ENCODE measurements at places on chromosomes 7 and 10.

DNA sequence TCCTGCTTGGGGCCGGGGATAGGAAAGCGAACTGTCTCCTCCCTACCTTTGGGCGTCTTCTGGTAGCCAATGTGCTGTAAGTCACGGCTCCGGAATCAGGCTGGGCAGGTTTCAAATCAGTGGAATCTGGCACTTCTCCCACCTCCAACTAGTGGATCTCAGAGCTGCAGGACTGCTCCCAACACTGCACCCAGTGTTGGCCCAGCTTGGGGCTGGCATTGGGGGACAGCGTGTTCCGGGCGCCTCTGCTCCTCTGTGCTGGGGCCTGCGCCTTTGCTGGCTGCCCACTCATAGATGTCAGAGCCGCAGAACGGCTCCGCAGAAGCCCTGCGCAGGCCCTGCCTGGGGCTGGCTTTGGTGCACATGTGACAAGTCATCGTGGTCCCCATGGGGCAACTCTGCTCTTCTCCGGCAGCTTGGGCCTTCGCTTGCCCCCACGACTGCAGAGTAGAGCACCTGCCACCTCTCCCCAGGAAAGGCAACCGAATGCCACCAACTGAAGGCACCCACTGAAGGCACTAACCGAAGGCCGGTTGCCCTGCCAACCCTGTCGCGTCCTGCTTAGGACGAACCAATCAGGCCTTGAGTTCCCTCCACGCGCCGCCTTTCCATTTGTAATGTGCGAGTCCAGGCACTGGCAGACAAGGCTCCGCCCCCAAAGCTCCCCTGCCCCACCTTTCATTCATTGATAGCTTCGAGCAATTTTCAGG, 85.5 kb upstream of the ABI1 start:
- DNase-seq: peak; percentile 53

GRCh38 chr10:113515161-113515560, 37.7 kb upstream of the HABP2 start:
- DNase-seq: no peak

DNA sequence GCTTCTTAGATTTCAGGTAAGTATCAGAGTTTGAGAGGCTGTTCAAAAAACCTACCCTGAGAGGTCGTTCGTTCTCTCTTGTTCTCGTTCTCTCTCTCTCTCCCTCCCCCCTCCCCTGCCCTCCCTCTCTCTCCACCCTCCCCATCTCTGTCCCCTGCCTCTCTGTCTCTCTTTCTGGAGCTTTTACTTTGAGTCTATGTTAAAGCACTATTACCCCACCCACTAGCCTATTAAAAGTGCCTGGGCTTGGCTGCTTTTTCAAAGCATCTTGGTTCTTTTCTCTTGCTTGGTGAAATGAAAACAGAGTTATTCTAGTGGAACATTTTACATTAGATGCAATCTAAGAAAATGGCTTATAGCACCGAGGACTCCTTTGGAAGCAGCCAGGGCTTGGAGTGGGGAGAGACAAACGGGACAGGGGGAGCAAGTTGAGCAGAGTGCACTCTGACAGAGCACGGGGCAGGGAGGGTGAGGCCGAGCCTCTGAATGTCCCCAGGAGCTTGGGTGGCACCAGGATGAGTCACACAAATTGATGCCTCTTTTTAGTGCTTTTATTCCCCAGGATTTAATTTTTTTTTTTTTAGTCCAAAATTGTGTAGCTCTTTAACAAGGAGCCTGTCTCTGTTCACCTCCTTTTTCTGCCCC, 134.3 kb downstream of the CFAP58 start:
- no peak for DNase-seq

GRCh38 chr7:107315716-107316220, 147.0 kb downstream of the HBP1 start:
- no peak for DNase-seq

DNA sequence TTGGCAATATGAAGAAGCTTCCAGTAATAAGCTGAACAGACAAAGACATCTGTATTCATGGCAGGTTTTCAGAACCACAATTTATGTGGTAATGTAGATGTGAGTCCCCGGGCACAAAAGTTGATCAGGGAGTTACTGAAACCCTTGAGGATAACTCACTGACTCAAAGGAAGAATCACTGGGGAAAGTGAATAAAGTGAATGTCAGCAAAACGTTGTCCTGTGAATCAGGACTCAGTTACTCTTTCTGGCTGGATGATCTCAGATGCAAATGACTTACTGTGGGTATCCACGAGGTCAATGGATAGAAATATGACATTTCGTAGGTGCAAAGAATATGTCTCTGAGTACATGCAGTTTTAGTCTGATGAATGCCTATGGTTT, 172.8 kb upstream of the CTBP2 start:
- no peak for DNase-seq

GRCh38 chr10:85612833-85613232, 753.8 kb downstream of the GRID1 start:
- peak; percentile 37 for DNase-seq

GRCh38 chr7:138979988-138980562, 1.1 kb downstream of the KIAA1549 start:
- DNase-seq: no peak

GRCh38 chr7:77327067-77327931, 88.8 kb downstream of the GSAP start:
- DNase-seq: peak; percentile 53
